ENCODE measurements at places on chromosomes 2 and 18. TPM values are rescaled to one million over a fixed set of nuclear protein-coding genes. Genes with fewer than 3 reads are reported as not detected.

GRCh38 chr2:240240781-240241180, 100.3 kb upstream of the OTOS start:
- no peak for DNase-seq

- no peak for DNase-seq
These were observed 43.4 kb downstream of the PLEKHA3 start for GRCh38 chr2:178523596-178524134.

DNA sequence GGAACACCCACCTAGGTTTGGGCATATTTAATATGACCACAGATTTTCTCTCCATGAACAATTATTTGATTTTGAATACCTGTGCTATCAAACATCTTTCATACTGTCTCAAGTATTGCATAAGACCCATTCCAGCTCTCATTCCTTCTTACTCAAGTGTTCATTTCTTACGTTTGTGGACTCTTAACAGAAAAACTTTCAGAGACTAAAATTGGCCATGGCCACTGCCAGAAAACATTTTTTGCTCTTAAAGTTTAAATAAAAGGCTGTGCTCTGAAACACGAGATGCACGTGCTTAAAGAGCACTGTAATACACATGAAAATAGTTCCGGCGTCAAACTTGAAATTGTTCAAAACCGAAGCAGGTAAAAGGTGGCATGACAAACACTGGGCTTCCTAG, 89.3 kb downstream of the LIMS1 start:
- no peak for DNase-seq

DNA sequence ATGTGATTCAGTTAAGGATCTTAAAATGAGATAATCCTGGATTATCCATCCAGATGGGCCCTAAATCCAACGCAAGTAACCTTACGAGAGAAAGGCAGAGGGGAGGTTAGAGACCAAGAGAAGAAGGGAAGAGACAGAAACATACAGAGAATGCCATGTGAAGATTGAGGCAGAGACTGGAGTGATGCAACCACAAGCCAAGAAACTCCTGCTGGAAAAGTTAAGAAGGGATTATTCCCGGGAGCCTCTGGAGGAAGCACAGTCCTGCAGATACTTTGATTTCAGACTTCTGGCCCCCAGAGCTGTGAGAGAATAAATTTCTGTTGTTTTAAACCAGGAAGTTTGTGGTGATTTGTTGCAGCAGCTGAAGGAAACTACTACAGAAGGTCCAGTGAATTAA, 992.7 kb downstream of the BCL11A start:
- no peak for DNase-seq

GRCh38 chr2:204268971-204269370, 276.3 kb upstream of the PARD3B start:
- DNase-seq = no peak

DNA sequence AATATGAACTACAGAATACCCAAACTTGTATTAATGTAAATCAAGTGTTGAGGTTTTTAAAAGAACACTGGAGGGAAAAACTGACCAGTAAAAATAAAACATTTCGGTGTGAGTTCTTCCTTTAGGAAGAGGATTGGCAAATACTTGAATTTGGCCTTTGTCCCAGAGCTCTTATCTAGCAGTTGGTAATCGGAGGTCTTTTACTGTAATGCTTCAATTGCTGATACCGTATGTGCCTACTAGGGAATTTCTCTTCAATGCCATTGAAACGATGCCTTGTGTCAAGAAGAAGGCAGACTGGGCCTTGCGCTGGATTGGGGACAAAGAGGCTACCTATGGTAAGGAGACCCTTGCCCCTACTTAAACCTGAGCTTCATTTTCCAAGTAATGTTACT, 4.1 kb downstream of the RRM2 start:
- no peak for DNase-seq

DNA sequence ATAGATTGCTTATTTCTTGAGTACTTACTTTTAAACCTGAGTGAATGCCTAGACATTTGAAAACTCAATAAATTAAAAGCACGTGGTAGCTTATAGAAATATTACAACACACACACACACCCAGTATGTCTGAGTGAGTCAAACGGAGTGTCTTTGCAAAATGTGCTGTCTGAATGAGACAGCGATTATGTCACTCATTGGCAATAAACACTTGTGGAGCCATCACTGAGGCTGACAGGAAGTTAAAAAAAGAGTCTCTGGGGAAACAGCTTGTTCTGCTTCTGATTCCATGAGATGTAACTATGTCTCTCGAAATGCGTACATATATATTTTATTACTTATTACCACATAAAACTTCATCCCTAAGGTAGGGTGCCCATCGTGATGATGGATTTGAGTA, 22.3 kb upstream of the VPS4B start:
- DNase-seq = no peak

- no peak for DNase-seq
These were observed 181.1 kb upstream of the PGAP1 start for GRCh38 chr2:197107291-197108269.

The RTN4 gene
- 402 TPM for polyA plus RNA-seq

The BOLL gene
- polyA plus RNA-seq = not detected

The CLEC4F gene
- 0.10 TPM for polyA plus RNA-seq
